ENCODE measurements at places on chromosomes 1 and 21.

- H3K27me3 ChIP-seq = no peaks in the 10 kb centered on the region
- H3K4me3 ChIP-seq = no peak overlapping the region
These were observed 47.5 kb downstream of the MRPS6 start for GRCh38 chr21:34120867-34121266.

DNA sequence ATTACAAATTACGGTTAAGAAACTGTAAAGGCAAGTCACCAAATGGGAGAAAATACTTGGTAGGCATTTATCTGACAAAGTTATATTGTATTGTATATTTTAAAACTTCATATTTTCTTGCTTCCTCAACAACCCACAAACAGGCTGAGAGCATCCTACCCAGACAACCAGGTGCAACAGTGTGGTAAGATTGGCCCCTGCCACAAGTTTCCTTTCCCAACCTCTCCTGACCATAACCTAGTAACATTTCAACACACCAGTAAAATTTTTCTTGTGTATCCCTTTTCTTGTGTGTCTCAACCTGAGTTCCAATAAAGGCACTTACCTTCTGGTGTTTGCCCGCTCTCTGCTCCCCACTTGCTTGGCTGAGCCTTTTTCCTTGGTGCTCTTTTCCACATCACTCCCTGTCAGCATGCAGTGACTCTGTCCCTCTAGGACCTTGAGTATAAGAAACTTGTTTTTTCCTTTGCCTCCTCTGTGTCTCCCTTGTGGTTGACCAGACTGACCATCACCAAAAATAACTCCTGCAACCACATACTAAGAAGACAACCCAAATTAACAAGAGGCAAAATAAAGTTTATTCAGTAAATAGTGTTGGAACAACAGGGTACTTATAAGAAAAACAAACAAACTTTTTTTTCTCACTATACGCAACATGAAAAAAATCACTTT, 40.9 kb downstream of the FCRL3 start:
- no peak overlapping the region for H3K4me3 ChIP-seq
- H3K4me1 ChIP-seq = peaks cover 49% of the 10 kb centered on the region
- ATAC-seq = peak; percentile 67
- no peaks in the 10 kb centered on the region for H3K36me3 ChIP-seq
- no peaks in the 10 kb centered on the region for H3K27me3 ChIP-seq

DNA sequence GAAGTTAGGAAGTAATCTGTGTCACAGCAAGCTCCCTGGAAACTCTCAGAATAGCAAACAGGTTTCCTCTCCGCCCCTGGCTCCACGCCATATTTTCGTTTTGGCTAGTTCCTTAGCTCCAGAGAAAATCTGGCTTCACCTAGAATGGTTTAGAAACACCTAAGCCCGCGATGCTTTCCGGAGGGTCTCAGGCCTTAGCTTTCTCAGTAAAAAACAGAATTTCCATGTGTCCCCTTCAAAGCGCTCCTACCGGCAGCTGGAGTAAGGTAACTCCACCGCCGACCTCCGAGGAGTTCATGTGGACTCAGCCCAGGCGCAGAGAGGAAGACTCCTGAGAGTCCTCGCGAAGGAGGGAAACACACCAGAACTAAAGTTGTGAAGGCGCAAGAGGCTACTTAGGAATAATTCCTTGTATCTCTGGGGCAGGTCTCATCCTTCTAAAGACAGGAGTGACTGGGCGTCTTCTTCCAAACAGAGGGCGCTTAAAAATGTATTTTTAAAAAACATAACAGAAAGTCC, 406 bp downstream of the KIAA0040 start:
- peak overlapping the region; percentile 99 for H3K4me3 ChIP-seq
- peaks cover 33% of the 10 kb centered on the region for H3K36me3 ChIP-seq
- no peaks in the 10 kb centered on the region for H3K27me3 ChIP-seq
- peak overlapping the region; percentile 81 for H3K27ac ChIP-seq
- H3K4me1 ChIP-seq = peaks cover 81% of the 10 kb centered on the region

DNA sequence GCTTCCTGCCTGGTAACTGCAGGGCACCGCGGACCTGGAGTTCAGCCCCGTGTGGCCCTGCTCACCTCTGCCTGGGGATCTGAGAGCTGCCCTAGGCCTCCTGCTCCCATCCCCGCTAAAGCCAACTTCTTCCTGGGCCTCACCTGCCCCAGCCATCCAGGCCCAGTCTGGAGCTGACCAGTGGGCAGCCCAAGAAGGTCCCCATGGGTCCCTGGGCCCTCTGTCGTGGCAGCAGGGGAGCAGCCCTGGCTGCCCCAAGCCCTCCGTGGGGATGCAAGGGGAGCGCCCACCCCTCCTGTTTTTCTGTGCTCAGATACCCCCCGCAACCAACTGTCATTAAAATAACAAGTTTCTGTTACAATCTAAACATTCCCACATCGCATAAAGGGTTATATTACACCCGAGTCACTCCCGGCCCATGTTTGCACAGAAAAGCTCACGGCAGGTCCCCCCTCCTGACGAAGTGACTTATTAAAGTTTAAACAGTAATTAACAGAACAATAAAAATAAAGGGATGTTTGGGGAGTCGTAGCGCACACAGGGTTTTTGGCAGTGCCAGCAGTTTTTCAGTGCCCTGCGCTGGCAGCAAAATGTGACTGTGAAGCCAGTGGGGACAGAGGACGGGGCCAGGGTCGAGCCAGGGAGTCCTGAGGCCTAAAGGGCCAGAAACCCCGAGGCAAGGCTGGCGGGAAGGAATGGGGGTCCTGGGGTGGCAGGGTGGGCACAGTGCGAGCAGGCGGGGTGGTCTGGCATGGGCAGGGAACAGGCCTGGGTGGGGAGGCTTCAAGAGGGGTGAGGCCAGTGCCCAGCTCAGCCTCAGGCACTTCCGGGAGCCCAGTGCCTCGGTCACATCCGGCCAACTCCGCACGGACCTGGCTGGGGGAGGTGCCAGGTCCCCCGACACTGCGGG, 121.5 kb downstream of the CASZ1 start:
- peaks cover 41% of the 10 kb centered on the region for H3K4me1 ChIP-seq
- H3K36me3 ChIP-seq = no peaks in the 10 kb centered on the region
- ATAC-seq = no peak
- H3K27me3 ChIP-seq = no peaks in the 10 kb centered on the region
- no peak overlapping the region for H3K4me3 ChIP-seq

DNA sequence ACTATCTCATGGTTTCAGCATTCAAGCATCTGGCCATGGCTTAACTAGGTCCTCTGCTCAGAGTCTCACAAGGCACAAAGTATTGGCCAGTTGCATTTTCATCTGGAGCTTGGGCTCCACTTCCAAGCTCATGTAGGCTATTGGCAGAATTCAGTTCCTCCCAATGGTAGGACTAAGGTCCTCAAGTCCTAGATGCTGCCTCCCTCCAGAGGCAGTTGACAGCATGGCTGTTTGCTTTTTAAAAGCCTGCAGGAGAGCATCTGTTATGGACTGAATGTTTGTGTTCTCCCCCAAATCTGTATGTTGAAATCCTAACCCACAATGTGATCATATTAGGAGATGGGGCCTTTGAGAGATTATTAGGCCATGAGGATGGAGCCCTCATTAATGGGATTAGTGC, 38.0 kb upstream of the HLX start:
- H3K27me3 ChIP-seq = peaks cover 16% of the 10 kb centered on the region
- no peak overlapping the region for H3K4me3 ChIP-seq
- H3K36me3 ChIP-seq = no peaks in the 10 kb centered on the region
- ATAC-seq = no peak
- no peak overlapping the region for H3K27ac ChIP-seq

DNA sequence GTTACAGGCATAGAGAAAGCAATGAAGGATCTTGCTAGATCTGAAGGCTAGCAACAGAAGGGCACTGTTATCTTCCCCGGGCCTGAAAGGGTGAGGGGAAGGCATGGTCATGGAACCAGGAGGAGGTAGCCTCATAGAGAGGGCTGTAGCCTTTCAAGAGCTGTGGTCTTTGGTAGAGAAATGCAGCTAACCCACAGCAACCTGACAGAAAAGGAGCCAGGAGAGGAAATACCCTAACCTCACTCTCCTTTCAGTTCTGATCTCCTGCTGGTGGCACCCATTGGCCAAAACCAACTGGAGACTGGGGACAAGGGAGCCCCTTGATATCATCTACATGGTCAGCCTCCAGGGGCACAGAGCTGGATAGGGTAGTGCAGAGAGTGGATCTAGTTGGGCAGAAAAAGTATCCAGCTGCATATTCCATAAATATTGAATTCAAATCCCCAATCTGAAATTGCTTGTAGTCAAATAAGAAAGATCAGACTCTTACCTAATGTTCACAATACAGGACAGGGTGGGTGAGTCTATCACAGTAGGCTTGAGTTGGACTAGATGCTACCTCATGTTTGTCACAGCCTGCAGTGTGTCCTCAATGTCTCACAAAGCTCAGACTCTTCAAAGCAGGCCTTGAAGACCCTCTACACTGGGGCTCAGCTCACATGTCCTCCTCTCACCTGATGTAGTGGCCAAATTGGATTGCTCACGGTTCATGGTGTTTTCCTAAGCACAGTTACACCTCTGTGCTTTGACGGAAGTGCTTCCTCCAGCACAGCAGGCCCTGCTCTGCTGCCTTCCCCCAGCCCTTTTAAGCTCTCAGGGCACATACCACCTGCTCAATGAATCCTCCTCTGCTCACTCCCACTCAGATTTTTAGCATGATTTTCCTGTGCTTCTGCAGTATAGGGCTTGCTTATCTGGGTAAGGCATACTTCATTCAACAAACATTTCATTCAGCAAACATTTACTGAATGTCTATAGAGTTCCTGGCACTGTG, 74.1 kb upstream of the JUN start:
- H3K27ac ChIP-seq = peak overlapping the region; percentile 83
- H3K27me3 ChIP-seq = no peaks in the 10 kb centered on the region
- peaks cover 47% of the 10 kb centered on the region for H3K4me1 ChIP-seq
- H3K36me3 ChIP-seq = no peaks in the 10 kb centered on the region
- H3K4me3 ChIP-seq = no peak overlapping the region

- peaks cover 14% of the 10 kb centered on the region for H3K27me3 ChIP-seq
- H3K4me3 ChIP-seq = no peak overlapping the region
- no peak overlapping the region for H3K27ac ChIP-seq
- no peaks in the 10 kb centered on the region for H3K36me3 ChIP-seq
- H3K4me1 ChIP-seq = no peaks in the 10 kb centered on the region
- no peak for ATAC-seq
These were observed 366.3 kb downstream of the RPS6KC1 start for GRCh38 chr1:213417225-213417820.

DNA sequence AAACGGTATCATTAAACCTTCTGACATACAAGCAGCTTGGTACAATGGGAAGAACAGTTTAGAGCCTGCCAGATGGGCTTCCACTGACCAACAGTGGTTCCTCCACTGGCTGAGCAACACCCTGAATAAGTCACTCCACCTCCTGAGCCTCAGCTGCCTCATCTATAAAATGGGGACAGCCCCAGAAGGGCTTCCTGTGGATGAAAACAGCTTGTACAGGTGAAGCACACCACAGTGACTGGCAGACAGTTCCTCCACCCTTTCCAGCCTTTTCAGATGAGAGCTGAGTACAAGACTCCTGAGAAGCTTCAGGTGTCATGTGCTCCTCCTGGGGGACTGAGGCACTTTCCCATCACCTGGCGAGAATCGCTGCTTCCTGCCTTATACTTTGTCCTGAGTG, 2.1 kb downstream of the CAPZB start:
- H3K4me3 ChIP-seq = peak overlapping the region; percentile 88
- peaks cover 84% of the 10 kb centered on the region for H3K4me1 ChIP-seq
- ATAC-seq = no peak
- peak overlapping the region; percentile 94 for H3K27ac ChIP-seq
- H3K27me3 ChIP-seq = no peaks in the 10 kb centered on the region

- no peak overlapping the region for H3K27ac ChIP-seq
- H3K4me3 ChIP-seq = no peak overlapping the region
- no peaks in the 10 kb centered on the region for H3K36me3 ChIP-seq
- no peaks in the 10 kb centered on the region for H3K27me3 ChIP-seq
These were observed 398.5 kb upstream of the VAMP3 start for GRCh38 chr1:7372477-7373120.

DNA sequence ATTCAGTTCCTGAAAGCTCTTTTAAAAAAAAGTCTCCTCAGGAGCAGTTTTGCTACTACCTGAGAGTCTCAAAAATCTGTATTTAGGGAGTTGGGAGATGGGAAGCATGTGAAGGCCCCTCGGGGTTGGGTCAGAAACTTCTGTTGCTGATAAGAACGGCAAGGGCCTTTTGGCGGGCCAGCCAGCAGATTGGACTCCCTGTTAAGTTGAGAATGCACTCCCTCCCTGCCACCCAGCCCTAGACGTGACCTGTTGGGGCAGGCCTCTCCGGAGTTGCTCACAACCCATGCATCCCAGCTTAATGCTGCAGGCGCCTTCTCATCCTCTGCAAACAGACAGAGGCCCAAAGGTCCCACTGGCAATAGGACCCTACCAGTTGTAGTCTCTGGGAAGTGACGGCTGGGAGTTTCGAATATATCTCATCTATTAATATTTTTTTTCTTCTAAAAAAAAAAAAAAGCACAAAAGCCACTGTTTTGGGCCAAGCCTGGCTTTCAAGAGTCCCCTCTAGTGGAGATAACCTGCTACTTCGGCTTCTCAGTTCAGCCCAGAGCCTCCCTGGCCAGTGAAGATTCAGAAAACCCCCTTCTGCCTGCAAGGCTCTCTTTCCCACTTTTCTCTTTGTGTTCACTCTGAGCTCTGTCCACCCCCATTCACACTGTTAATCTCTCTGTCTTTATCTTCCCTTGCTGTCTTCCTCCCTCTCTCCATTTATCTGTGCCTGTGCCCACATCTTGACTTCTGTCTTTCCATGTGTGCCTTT, 5.3 kb downstream of the PLXNA2 start:
- H3K27ac ChIP-seq = no peak overlapping the region
- no peaks in the 10 kb centered on the region for H3K27me3 ChIP-seq
- no peak for ATAC-seq
- H3K4me3 ChIP-seq = no peak overlapping the region
- no peaks in the 10 kb centered on the region for H3K36me3 ChIP-seq
- peaks cover 11% of the 10 kb centered on the region for H3K4me1 ChIP-seq

- peak overlapping the region; percentile 36 for H3K27ac ChIP-seq
- H3K4me3 ChIP-seq = no peak overlapping the region
- ATAC-seq = no peak
- H3K27me3 ChIP-seq = no peaks in the 10 kb centered on the region
- H3K36me3 ChIP-seq = peaks cover 18% of the 10 kb centered on the region
These were observed 31.4 kb downstream of the AK2 start for GRCh38 chr1:33005117-33005837.

DNA sequence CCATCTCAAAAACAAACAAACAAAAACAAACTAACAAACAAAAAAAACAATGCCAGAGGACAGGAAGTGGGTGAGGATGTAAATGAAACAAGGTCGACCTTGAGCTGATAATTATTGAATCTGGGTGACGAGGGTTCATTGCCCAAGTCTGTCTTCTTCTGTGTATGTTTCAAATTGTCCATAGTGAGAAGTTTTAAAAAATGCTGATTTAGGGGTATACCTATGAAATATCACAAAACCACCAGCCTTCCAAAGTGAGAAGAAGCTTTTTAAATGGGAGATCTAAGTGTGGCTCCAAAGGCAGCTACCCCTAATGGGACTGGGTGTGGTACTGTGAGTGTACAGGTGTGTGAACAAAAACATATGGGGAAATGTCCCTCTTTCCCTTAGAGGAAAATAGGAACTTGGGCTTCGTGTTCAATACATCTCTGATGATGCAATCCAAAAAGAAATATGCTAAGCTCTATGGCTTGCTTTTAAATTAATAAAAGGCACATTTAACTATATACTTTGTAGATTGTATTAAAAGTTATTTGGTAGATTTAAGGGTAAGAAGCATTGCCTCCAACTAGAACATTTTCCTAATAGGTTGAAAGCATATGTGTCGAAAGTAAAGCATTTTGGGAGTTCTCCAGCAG, 33.1 kb upstream of the VPS26C start:
- no peak overlapping the region for H3K27ac ChIP-seq
- no peak overlapping the region for H3K4me3 ChIP-seq
- no peaks in the 10 kb centered on the region for H3K36me3 ChIP-seq
- no peak for ATAC-seq
- no peaks in the 10 kb centered on the region for H3K4me1 ChIP-seq
